ENCODE measurements at places on chromosomes 2 and 18.
A peak's percentile ranks its signal among the peaks of the same experiment; 100 is the strongest.

- no peak for DNase-seq
These were observed 93.9 kb upstream of the LGALSL start for GRCh38 chr2:64359892-64360657.

- DNase-seq: peak; percentile 70
These were observed 674.8 kb upstream of the ZEB2 start for GRCh38 chr2:145194673-145195072.

DNA sequence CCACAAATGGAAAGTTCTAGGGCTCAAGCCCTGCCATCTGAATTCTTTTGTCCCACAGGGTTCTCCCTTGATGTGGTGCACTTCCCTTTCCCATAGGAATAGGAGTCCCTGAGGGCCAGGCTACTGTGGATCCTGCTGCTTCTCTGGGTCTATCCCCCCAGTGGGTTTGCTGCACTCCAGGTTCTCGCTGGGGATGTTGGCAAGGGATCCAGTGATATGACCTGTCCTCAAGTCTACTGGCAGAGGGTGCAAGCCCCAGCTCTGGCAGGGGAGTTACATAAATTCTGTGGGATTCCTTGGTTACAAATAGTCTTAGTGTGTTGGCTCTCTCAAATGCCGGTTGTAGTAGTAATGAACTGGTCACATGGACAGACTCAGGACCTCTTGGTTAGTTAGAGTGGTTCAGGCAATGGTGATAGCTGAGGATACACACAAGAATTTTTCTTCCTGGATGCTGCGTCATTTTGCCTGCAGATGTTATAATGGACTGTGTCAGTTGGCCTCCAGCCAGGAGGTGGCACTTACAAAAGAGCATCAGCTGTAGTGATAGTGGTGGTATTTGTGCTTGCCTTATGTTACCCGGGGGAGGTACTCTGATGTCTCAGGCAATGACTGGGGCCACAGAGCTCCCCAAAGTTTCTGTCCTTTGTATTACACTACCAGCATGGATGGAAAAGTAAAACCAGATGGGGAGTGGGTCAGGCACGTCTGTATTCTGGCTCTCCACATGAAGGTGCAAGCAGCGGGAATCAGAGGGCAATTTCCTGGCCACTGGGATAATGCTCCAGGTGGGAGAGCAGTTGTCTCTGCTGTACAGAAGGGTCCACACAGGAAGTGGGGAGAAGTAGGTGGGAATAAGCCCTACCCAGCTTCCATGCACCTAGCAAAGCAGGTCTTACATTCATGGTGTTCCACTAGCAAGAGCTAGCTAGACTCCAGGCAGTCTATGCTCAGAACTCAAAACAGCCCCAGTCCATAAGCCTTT lies 267.9 kb downstream of the SOX11 start:
- peak; percentile 22 for DNase-seq

- DNase-seq: no peak
These were observed 172.6 kb upstream of the PID1 start for GRCh38 chr2:229443546-229444268.

DNA sequence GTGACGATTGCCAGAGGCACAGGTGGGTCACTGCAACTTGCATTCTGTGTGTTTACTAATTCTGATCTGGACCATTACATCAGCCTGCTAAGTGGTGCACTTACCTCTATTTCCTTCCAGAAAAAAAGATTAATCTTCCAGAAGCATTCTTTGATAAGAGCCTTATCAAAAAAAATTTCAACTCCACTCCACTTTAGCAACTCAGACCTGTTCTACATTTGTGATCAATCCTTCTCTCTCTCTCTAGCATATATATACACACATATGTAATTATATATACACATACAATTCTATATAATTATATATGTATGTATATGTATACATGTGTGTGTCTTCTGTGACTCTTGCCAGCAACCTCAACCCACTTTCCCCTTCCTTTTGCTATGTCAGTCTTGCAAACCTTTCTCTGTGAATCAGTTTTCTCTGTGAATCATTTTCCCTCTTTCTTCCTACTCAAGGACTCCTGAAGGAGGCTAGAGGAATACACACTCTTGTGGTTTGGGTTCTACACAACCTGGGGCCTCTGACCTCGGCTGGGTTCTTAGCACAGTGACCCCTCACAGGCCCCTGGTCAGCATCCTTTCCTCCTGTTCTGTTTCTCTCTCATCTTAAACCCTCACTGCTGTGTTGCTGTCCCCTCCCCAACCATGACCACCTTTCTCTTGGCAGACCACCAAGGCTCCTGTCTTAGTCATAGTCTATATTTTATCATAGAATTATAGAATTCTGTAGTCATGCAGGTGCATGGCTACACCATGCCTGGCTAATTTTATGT lies 130.4 kb upstream of the PELI1 start:
- no peak for DNase-seq

GRCh38 chr2:231152800-231153557 lies 28.1 kb upstream of the HTR2B start:
- DNase-seq: no peak

GRCh38 chr2:8086357-8086756 lies 595.5 kb upstream of the ID2 start:
- no peak for DNase-seq

DNA sequence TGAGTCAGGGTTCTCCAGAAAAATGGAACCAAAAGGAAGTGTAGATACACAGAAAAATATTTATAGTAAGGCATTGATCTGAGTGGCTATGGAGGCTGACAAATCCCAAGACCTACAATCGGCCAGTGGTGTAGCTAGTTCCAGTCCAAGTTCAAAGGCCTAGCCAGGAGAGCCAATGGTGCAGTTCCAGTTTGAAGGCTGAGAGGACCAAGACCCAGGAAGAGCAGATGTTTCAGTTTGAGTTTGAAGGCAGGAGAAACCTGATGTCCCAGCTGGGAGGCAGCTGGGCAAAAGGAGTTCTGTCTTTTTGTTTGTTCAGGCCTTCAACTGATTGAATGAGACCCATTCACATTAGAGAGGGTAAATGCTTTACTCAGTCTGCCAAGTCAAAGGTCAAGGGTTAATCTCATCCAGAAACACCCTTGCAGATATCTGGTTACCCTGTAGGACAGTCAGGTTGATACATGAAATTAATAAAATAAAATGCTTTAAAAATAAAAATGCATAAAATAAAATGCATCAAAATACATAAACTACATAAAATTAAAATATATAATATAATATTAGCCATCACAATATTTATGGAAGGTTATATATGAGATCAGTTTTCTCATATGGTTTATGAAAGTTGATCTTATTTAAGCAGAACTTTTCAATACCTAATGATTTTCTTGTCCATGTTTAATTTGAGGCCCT lies 38.7 kb downstream of the KCNE4 start:
- DNase-seq: no peak

DNA sequence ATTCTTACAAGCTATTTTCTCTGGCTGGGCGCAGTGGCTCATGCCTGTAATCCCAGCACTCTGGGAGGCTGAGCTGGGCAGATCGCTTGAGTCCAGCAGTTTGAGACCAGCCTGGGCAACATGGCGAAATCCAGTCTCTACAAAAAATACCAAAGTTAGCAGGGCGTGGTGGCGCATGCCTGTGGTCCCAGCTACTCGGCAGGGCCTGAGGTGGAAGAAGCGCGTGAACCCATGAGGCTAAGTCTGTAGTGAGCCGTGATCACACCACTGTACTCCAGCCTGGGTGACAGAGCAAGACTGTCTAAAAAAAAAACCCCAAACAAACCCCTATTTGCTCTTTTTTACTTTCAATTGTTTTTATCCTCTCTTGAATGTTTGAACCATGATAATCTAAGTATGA lies 37.0 kb downstream of the PPP4R1 start:
- DNase-seq: no peak

- no peak for DNase-seq
These were observed 52.8 kb upstream of the IL1RL1 start for GRCh38 chr2:102258386-102259074.

DNA sequence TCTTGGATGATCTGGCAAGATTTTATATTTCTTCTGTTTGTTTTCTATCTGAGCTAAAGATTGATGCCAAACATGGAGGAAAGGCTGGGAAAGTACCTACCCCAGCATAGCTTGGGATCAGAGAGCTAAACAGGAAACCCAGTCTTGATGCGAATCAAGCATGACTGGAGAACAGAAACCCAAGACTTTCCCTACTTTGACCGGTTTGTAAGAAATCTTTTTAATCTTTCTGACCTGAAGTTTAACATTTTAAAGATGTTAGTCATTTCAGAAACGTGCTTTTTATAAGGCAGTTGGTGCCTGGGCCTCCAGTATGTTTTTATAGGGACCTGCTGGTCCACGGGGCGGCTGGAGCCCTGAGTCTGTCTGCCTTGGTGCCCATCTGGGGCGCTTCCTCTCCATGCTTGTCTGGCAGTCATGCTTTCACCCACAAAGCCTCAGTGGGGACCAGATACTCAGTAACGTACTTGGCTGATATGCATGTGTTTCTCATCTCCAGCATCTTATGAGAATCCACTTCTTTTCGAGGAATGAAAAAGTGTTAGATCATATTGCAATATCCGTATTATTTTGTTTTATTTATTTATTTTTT lies 266.5 kb downstream of the PTGR3 start:
- no peak for DNase-seq
